ENCODE measurements at places on chromosomes 3 and 15.
A peak's percentile ranks its signal among the peaks of the same experiment; 100 is the strongest.

DNA sequence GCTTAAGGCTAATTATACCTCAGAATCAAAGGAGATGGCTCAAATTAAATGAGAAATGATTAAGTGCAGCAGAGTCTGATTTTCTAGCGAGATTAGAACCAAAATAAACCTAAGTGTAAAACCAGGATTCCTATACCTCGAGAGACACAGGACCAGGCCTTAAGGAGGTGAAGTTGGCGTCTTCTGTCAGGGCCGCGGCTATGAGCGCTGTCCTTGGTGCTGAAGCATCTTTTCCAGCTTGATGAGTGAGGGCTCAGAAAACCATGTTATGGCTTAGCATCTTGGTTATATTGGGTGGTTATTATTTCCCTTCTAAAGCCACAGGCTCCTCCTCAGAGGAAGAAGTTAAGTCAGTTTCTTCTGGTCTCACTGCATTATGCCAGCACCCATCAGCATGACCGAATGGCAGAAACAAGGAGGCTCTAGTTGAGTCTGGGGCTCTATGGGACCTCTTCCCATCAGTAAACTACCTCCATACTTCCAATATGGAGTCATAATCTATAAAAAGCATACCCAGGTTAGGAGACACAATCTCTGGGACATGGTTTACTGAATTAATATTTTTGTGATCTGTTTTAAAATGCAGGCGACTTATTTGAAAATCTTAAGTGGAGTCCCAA, 120.1 kb upstream of the NMNAT3 start:
- DNase-seq, result no peak

DNA sequence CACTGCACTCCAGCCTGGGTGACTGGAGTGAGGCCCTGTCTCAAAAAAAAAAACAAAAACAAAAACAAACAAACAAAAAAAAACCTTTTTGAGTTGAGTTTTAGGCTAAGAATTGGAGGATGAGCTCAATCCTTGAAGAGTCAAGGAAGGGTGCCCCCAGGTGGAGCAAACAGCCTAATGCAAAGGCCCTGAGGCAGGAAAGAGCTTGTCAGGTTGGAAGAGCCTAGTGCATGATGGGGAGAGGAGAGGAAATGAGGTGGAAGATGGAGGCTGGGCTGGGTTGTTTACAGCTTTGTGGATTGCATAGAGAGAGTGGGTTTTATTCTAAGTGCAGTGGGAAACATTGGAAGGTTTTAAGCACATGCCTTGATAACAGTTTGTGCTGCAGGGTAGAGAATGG, 2.1 kb upstream of the SNX22 start:
- no peak for DNase-seq

DNA sequence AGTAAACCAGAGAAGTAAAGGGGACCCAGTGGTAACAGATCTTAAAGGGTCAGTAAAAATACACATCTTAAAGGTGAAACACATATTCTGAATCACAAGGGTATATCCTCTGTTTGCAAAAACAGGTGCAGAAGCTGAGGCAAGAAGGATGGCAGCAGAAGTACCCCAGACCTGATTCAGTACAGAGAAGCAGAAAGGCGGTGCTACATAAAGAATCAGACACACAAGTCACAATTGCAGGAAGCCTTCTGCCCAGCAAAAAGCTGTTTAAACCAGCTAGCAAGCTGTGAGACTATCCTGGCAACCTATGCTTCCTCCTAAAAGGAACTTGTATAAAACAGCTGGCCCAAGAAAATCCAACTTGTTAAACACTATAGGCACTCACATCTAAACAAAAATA, 49.4 kb downstream of the ZNF280D start:
- DNase-seq, result no peak

DNA sequence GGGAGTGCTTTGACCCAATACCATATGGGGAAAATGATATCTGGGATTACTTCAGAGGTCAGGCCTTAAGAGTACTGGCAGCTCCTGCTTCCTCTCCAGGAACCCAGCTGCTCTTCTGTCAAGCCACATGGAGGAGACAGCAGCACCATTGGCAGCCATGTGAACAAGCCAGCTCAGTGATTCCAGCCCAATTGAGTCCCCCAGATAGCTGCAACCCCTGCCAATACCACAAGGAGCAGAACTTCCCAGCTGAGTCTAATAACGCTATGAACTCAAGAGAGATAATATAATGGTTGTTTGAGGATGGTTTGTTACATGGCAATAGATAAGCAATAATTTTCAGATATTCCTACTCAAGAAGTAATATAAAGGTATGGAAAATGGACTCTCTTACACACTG, 126.8 kb upstream of the CPNE4 start:
- no peak for DNase-seq

- DNase-seq, result no peak
Measured at GRCh38 chr15:58361273-58361759, 70.5 kb upstream of the LIPC start.

- no peak for DNase-seq
Measured at GRCh38 chr3:83065851-83066460, 1304.5 kb upstream of the GBE1 start.

DNA sequence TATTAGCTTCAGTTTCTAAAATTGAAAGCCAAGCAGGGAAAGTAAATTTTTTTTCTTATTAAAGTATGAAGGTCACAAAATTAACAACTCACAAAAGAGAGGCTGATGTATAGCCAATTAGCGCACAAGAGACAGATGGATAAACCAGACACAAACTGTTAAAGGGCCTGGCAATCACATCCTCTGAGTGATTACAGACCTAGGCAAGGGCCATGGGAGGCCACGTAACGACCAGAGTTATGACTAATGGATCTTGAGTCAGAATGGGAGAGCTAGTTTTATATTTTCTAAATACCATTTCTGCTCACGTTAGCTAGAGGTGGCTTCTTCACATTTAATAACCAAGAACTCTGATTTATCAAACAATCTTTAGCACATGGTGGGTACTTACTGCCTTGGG, 17.8 kb upstream of the SCAMP5 start:
- DNase-seq, result no peak

GRCh38 chr15:100250176-100250800, 91.5 kb downstream of the ADAMTS17 start:
- DNase-seq, result no peak

DNA sequence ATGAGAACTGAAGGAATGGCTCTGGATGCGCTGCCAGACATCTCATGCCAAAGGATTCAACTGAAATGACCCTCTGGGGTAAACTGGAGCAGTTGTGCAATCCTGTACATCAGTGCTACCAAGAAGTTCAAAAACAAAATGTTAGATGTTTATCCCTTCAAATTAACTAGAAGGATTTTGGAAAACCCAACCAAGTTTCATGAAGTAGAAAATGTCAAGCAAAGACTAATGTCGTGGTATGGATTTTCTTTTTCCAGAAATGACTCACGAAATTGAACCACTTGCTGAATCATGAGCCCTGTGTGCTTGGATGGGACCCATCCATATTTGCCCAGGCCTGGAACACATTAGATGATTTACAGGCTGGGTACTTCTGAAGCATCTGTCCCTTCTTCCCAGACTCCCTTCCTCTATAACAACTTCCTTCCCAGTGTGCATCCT, 101.6 kb downstream of the LRTM1 start:
- no peak for DNase-seq

DNA sequence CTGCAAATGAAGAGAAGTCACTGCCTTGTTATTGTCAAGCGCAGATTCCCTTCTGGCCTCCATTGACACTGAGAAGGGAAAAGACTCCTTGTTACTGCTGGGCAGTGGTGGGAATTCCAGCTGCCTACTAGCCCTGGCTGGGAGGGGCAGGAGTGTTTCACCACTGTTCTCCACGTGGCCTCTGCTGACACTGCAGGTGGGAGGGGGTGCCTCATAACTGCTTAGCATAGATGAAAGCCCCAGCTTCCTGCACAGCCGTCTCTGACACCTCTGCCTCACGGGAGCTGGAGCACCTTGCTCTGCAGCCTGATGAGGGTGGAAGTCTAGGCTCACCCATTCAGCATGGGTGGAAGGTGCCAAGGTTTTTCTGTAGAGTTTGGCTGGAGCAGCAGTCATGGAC, 52.1 kb downstream of the TM2D3 start:
- DNase-seq, result no peak

DNA sequence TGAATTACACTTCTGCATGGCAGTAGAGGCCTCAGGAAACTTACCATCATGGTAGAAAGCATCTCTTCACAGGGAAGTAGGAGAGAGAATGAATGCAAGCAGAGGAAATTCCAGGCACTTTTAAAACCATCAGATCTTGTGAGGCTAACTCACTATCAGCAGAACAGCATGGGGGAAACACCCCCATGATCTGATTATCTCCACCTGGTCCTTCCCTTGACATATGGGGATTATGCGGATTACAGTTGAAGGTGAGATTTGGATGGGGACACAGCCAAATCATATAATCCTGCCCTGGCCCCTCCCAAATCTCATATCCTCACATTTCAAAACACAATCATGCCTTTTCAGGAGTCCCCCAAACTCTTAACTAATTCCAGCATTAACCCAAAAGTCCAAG, 691.1 kb downstream of the SI start:
- DNase-seq, result no peak

DNA sequence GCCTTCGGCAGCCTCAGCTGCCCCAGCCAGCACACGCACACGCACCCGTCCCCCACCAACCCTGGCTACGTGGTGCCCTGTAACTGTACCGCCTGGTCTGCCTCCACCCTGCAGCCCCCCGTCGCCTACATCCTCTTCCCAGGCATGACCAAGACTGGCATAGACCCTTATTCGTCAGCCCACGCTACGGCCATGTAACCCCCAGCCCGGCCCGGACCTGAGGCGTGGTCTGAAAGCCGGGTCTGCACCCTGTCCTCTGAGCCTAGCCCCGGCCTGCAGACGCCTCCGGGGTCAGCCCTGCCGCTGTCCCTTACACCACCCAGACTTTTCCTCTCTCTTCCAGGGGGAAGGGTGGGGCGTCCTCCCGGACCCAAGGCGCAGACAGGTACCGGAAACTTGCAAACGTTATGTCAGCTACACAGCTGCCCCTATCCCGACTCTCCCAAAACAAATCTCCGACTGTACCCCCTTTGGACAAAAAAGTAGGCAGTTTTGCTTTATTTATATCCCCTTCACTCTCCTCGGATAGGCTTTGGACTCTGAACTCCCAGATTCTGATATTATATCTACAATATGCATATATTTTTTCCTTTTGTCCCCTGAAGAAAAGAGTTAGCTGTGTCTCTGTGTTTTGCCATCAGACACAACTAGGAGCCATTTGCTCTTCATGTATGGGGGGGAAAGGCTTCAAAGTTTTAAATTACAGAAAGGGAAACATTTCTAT, 1.4 kb downstream of the SOX14 start:
- no peak for DNase-seq

- DNase-seq, result peak; percentile 79
Measured at GRCh38 chr3:158727206-158728060, 4.8 kb downstream of the RARRES1 start.

GRCh38 chr15:63380151-63380807, 1.4 kb downstream of the CA12 start:
- no peak for DNase-seq

GRCh38 chr15:85313339-85313738, 67.1 kb upstream of the AKAP13 start:
- no peak for DNase-seq

DNA sequence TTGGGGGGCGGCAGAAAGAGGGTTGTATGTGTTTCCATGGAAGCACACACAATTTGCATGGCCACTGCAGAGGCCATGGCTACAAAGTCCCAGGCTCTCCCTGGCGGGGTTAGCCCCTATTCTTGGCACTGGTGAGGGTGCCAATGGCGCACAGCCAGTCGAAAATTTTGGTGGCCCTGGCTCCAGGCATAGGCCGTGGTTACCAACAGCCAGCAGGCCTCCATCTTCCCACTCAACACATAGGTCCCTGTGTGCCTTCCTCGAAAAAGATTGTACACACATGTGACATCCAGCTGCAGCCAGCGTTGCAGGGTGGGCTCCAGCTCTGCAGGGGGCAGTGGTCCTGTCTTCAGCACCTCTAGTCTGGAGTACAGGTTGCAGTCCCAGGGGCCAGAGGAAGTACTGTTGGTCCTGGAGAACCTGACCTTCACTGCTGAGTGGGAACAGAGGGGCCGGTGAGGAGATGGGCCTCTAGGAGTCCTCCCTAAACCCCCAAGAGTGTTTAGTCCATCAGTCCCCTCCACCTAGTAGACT, 7.1 kb downstream of the P4HTM start:
- DNase-seq, result no peak

DNA sequence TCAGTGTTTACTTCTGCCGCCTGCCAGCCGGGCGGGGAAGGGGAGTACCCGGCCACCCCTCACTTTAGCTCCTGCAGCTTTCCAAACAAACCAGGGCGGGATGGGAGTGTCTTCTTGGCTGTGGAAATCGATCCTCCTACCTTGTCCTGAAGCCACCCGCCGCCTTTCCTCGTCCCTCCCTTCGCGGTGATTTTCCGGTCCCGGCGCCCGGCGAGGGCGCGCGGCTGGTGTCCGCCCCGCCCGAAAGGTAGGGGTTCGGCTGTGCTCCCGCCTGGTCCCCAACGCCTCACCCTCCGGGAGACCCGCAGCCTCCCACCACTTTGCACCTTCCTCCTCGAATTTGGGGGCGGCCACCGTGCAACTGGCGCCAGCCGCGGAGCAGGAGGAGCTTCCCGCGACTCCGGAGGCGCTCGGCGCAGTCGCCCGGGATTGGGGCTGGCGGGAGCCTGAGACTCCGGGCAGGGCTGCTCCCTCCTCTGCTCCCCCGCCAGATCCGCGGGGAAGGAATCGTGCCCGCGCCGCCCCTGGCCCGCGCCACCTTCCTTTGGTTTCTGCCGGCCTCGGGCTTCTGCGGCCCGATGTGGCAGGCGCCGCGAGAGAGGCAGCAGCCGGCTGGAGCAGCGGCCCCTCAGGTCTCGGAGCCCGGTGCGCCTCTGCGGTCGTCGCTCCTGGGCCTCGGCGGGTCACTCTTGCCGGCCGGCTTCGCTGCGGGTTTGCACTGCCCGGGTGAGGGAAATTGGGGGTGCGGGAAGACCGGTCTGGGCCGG, 30.7 kb upstream of the ST3GAL6 start:
- no peak for DNase-seq

DNA sequence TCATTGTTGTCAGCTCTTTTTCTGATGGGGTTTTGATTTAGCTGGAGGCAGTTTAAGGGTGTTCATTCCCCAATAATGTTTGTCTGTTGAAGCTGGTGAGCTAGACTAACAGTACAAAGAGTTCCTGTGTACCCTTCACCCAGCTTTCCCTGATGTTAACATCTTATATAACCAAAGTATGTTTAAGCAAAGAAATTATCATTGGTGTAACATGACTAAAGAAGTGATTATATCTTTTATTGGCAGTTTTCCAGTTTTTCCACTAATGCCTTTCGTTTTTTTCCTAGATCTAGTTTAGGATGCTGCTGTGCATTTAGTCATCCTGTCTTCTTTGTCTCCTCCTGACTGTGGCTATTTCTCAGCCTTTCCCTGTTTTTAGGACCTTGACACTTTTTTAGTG, 165.6 kb downstream of the LPP start:
- DNase-seq, result no peak

DNA sequence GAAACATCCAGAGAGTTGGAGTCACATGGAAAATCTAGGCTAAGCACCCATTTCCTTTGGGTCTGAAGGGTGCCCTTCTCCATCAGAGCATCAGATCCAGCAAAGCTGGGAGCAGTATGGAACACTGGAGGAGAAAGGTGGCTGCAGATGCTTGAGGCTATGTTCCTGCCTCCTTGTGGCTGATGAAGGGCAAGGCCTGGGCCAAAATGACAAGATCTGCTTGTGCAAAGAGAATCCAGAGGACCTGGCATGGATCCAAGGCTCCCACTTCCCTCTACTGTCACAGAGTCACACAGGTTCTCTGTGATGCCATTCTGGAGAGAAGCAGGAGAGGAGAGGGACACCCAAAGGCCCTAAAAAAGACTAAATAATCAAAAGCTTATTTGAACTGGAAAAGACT, 9.2 kb upstream of the ATP8B4 start:
- no peak for DNase-seq

- no peak for DNase-seq
Measured at GRCh38 chr3:99119385-99119784, 217.9 kb upstream of the DCBLD2 start.

GRCh38 chr3:147358144-147358992, 48.0 kb downstream of the ZIC4 start:
- no peak for DNase-seq

Measured in CD4-positive, alpha-beta T cell treated with Interleukin-2 at 100 ng/mL for 4 hours (primary cell).